ENCODE measurements at places on chromosomes 5 and 9. TPM values are rescaled to one million over a fixed set of nuclear protein-coding genes. Genes with fewer than 3 reads are reported as not detected.

Gene PCDHGA12
- total RNA-seq, result 1.5 TPM

Gene INSL4
- total RNA-seq, result not detected

Gene GDA
- 0.52 TPM for total RNA-seq

Gene C9orf153
- 0.12 TPM for total RNA-seq

Gene CTSL
- 35.0 TPM for total RNA-seq

Gene YIPF5
- total RNA-seq, result 28.8 TPM

Gene FBN2
- 1.00 TPM for total RNA-seq

Gene ASTN2
- total RNA-seq, result 1.00 TPM

Gene MYO10
- total RNA-seq, result 27.3 TPM

Gene KIF24
- total RNA-seq, result 2.0 TPM

Gene ORM2
- total RNA-seq, result 0.36 TPM

Gene ANKRD20A1
- total RNA-seq, result 5.9 TPM

Gene AK8
- 1.7 TPM for total RNA-seq

Gene SMIM33
- not detected for total RNA-seq

Gene GPX8
- 6.3 TPM for total RNA-seq

Gene BAAT
- 0.08 TPM for total RNA-seq

Gene CDC14B
- 7.0 TPM for total RNA-seq

Gene CTNND2
- not detected for total RNA-seq

Gene PRUNE2
- total RNA-seq, result 4.9 TPM
